CD4-positive, alpha-beta T cell treated with Interleukin-15 for 1 hour (primary cell): ENCODE measurements at places on chromosomes 7 and 10.

DNA sequence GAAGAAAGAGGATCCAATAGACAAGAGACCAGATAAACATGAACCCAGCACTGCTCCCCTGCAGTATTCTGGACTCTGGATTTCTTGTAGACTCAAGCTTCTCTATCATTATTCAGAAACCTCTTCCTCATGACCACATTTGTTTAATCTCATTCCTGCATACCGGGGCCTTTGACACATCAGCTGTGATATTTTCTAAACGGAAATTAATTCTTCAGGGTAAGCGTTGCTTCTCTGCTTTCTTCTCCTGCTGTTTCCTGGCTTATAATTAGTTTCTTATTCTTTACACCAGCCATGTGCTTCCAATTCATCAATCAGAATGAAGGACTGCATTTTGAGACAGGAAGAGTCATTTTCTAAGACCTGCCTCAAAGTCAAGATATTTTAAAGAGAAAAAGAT, 54.2 kb upstream of the TARP start:
- DNase-seq = no peak

DNA sequence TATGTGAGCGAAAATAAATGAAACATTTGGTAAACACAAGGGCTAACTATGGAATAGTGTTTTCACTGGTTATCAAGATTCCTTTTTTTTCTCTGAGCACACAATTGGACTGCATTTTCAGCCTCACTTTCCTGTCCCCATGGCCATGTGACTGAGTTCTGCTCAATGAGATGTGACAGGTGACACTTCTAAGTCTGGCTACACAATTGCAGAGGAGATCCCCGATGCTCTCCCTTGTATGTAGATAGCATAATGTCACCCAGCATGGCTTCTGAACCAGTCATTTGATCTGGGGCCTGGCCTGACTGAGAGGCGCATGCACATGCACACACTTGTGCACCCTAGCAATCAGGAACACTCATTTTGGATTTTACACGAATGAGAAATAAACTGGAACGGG, 581.8 kb downstream of the GRID1 start:
- no peak for DNase-seq

GRCh38 chr7:83947260-83947659, 247.3 kb downstream of the SEMA3A start:
- DNase-seq = no peak

DNA sequence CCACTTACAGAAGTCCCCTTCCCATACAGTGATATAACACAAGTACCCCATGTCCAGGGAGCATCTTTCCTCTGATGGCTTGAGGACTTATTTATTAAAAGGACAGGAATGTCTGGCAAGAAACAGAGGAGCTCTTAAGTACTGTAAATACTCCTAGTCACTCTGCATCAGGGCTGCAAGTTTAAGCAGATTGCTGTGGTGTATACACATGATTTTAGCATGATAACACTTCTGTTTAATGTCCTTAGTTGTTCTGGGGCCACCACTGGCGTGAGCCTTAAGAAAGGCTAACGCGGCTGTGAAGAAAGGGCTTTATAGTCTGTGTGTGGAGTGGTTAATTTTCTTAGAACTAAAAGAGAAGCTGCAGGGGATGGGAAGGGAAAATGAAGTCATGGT, 65.7 kb downstream of the GBF1 start:
- DNase-seq = no peak

- no peak for DNase-seq
Observed at GRCh38 chr10:26946102-26946811, 85.5 kb upstream of the ABI1 start.
